Fibroblast of the conjunctiva (primary cell): ENCODE measurements at places on chromosomes 6 and 20.

GRCh38 chr6:48087448-48087847 is 23.5 kb downstream of the PTCHD4 start:
- peak; percentile 26 for DNase-seq

DNA sequence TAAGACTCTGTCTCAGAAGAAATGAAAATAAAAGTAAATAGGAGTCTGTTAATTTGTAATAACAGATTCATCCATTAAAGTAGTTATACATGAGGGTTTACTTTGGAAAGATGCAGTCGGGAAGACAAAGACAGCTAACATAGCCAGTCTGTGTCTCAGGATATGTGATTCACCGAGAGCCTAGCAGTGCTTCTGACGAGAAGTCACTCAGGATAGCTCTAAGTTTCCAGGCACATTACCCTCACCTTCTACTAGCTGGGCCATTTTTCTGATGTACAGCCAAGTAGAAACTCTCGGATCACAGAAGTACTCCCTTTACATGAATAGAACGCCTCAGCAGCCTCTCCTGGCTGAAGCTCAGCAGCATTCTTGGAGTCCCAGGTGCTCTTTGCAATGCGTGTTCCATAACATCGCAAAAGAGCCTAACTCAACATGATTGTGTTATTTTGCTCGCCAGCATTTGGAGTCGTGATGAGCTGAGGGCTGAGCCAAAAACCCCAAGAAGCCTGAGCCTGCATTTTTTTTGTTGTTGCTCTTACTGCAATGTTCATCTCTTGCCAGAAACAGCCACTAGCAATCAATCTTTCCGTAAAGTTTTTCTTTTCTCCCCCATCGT is 22.4 kb upstream of the TASP1 start:
- DNase-seq, result no peak

GRCh38 chr6:11092668-11093375 is 812 bp upstream of the SMIM13 start:
- peak; percentile 16 for DNase-seq

DNA sequence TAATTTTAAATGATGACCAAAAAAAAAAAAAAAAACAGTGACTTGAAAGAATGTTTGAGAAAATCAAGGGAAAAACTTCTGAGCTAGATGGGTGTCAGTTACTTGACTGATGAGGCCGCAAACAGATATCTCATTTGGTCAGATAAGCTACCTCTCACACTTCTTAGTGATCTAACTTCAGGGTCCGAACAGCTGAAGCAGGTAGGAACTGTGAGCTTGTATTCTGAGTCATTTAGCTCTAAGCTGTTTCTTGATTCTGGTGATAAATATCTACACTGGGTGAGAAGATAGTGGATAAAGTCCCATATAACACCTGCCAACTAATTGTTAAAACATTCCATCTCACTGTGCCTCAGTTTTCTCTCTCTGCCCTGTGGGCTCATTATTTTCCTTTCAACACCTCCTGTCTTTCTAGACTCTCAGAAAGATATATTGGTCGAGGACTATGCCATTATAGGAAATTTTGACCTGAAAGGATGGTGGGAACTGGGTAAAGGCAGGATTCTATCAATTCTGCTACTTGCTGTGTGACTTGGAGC is 7.7 kb downstream of the KIF3B start:
- no peak for DNase-seq

GRCh38 chr6:161744211-161745067 is 470.6 kb upstream of the AGPAT4 start:
- peak; percentile 17 for DNase-seq
